ENCODE measurements at places on chromosomes 3 and 15.

GRCh38 chr15:69456208-69457166 is 3.9 kb downstream of the RPLP1 start:
- DNase-seq: no peak

DNA sequence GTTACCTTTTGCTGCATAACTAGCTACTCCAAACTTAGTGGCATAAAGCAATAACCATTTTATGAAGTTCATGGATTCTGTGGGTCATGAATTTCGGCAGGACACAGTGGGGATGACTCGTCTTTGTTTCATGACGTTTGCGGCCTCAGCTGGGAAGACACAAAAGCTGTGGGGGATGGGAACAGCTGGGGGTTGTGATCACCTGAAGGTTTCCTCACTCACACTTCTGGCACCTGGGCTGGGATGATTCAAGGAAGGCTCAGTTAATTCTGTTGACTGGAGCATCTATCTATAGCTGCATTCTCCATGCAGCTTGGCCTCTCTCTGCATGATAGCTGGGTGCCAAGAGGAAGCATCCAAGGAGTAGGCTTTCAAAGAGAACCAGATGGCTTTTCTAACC is 332.8 kb downstream of the ULK4 start:
- DNase-seq: no peak

GRCh38 chr3:194998948-194999347 is 272.0 kb downstream of the XXYLT1 start:
- no peak for DNase-seq

DNA sequence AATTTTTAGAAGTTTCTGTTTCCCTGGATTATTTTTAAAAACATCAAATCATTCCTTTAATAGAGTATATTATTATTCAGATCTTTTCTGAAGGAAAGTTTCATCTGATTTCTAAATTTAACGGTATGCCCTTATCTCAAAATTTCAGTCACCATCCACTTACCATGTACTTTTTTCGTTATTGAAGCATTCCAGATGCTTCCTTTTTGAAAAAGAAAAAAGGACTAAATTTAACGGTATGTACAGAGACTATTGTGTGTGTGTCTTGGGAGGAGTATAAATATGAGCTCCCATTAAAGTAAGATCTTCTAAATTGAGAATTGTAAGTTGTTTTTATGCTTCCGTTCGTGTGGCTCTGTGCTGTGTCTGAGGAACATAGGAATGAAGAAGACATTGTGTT is 517.4 kb upstream of the GOLIM4 start:
- no peak for DNase-seq

DNA sequence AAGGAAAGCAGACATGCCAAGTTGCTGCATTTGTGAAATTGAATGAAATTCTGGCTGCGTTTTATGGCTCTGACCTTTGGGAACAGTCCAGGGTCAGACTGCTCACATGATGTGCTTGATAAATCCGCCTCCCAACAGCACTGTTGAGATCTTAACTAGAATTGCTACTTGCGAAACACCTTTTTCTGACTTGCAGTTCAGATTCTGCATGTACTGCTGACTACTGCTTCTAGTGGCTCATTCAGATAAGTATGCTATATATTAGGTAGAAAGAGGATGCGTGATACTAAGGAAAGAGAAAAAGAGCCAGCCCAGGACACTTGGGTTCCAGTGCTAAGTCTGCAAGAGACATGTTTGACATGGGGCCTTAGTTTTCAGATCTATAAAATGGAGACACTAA is 129.4 kb downstream of the LPP start:
- DNase-seq: peak; percentile 77

- no peak for DNase-seq
Observed at GRCh38 chr3:16377847-16378302, 112.9 kb downstream of the OXNAD1 start.
